Left lung (tissue), 14 donors: ENCODE measurements at places on chromosomes 2 and 18. TPM values are rescaled to one million over a fixed set of nuclear protein-coding genes. Genes with fewer than 3 reads are reported as not detected.

Gene LRP1B
- polyA plus RNA-seq: 1.3 TPM

Gene NCOA1
- 60.1 TPM for polyA plus RNA-seq

Gene NOSTRIN
- polyA plus RNA-seq: 44.6 TPM

Gene UGT1A8
- polyA plus RNA-seq: not detected

Gene DSC2
- polyA plus RNA-seq: 9.7 TPM

Gene ARHGAP15
- 33.6 TPM for polyA plus RNA-seq

Gene RAB27B
- 7.4 TPM for polyA plus RNA-seq

Gene AMER3
- 0.13 TPM for polyA plus RNA-seq

Gene FLACC1
- 4.2 TPM for polyA plus RNA-seq

Gene PIEZO2
- 270 TPM for polyA plus RNA-seq

Gene HOXD11
- polyA plus RNA-seq: 0.25 TPM

Gene HOXD3
- 0.52 TPM for polyA plus RNA-seq

GRCh38 chr2:231568785-231569435, 23.8 kb upstream of the TEX44 start:
- H3K4me1 ChIP-seq: no peaks in the 10 kb centered on the region
- no peak overlapping the region for H3K4me3 ChIP-seq
- no peak overlapping the region for H3K27ac ChIP-seq
- H3K27me3 ChIP-seq: no peaks in the 10 kb centered on the region
- H3K36me3 ChIP-seq: no peaks in the 10 kb centered on the region
- DNase-seq: peak; percentile 17

- H3K27me3 ChIP-seq: peaks cover 6% of the 10 kb centered on the region
- no peaks in the 10 kb centered on the region for H3K4me1 ChIP-seq
- DNase-seq: no peak
- no peak overlapping the region for H3K4me3 ChIP-seq
- H3K27ac ChIP-seq: no peak overlapping the region
Observed at GRCh38 chr18:12422936-12423335, 15.2 kb downstream of the PRELID3A start.

DNA sequence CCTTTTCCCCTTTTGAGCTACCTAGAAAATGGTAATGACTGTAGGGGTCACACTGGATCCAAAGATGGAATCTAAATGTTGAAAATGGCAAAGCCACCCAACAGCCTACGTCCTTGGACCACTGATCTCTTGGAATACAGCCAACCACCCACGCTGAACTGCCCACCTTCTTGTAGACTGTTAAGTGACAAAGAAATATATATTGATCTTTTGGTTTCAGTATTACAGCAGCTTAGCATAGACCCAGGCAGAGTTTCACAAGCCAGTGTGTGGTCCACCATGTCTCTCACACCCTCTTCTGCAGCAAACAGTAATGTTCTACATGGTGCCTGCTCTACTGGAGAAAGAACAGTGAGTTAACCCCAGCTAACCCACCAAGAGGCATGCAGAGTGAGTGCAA, 20.2 kb downstream of the CACNB4 start:
- H3K27me3 ChIP-seq: no peaks in the 10 kb centered on the region
- H3K4me1 ChIP-seq: no peaks in the 10 kb centered on the region
- no peak for DNase-seq

DNA sequence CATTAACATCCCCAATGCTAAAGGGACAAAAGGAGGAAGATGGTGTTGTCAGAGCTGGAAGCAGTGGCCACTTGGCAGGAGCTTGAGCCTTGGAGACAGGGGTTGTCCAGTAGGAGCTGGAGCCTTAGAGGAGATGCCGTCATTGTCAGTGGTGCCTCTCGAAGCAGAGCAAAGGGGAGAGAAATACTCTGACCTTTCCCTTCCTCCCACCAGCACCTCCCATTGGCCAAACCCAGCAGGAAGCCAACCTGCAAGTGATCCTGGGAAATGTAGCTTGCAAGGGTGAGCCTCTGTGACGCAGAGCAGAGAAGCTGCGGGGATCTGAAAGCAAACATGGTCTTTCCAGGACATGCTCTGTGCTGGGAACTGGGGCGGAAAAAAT, 33.7 kb upstream of the MRPL19 start:
- H3K4me1 ChIP-seq: no peaks in the 10 kb centered on the region
- no peak overlapping the region for H3K27ac ChIP-seq
- H3K36me3 ChIP-seq: no peaks in the 10 kb centered on the region
- no peak overlapping the region for H3K4me3 ChIP-seq

DNA sequence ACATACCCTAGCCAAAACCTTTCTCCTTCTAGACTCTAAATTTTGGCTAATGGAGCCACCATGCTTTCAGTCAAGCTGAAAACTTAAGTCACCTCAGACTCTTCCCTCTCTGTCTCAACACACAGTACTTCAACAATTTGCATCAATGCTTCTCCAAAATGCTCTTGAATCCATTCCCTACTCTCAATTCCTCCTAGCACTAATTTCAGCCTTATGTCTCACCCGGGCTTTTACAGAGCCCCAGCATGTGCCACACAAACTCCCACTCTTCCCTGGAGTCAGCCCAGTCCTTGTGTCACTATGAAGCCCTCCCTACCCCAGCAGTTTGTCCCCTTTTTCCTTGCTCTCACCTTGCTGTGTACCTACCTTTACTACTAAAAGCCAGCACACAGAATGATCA, 38.7 kb downstream of the AAK1 start:
- H3K27ac ChIP-seq: no peak overlapping the region
- no peak for DNase-seq
- no peaks in the 10 kb centered on the region for H3K27me3 ChIP-seq
- no peak overlapping the region for H3K4me3 ChIP-seq

GRCh38 chr2:156852681-156853080, 404.8 kb upstream of the GALNT5 start:
- H3K4me1 ChIP-seq: no peaks in the 10 kb centered on the region
- peaks cover 3% of the 10 kb centered on the region for H3K36me3 ChIP-seq
- no peak for DNase-seq
- peak overlapping the region; percentile 49 for H3K27ac ChIP-seq

GRCh38 chr2:102932501-102932900, 170.7 kb downstream of the TMEM182 start:
- no peak overlapping the region for H3K27ac ChIP-seq
- no peaks in the 10 kb centered on the region for H3K27me3 ChIP-seq

GRCh38 chr18:45910405-45911023, 56.6 kb downstream of the EPG5 start:
- H3K4me1 ChIP-seq: no peaks in the 10 kb centered on the region
- H3K27me3 ChIP-seq: no peaks in the 10 kb centered on the region
- DNase-seq: no peak
- no peak overlapping the region for H3K4me3 ChIP-seq
- H3K36me3 ChIP-seq: peaks cover 100% of the 10 kb centered on the region

- H3K36me3 ChIP-seq: no peaks in the 10 kb centered on the region
- H3K27ac ChIP-seq: no peak overlapping the region
- H3K4me3 ChIP-seq: no peak overlapping the region
Observed at GRCh38 chr2:64820901-64821300, 167.2 kb upstream of the SERTAD2 start.

DNA sequence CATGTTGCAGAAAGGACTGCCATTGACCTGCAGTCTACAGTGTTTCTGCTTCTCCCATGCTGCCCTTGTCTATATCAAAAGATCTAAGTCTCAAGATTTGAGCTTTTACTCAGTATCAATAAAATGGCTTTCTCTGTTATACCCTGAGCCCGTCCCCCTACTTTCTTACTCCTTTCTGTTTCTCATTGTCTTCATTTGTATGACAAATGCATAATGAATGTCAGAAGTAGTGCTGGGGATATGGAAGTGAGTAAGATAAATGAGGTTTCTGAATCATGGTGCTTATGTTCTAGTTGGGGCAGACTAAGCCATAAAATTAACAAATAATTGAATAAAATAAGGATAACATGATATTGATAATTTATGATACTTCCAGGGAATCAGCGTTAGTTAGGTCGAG, 128.6 kb downstream of the PARD3B start:
- H3K4me3 ChIP-seq: no peak overlapping the region
- H3K36me3 ChIP-seq: no peaks in the 10 kb centered on the region
- DNase-seq: no peak
- H3K27me3 ChIP-seq: no peaks in the 10 kb centered on the region
- no peak overlapping the region for H3K27ac ChIP-seq

DNA sequence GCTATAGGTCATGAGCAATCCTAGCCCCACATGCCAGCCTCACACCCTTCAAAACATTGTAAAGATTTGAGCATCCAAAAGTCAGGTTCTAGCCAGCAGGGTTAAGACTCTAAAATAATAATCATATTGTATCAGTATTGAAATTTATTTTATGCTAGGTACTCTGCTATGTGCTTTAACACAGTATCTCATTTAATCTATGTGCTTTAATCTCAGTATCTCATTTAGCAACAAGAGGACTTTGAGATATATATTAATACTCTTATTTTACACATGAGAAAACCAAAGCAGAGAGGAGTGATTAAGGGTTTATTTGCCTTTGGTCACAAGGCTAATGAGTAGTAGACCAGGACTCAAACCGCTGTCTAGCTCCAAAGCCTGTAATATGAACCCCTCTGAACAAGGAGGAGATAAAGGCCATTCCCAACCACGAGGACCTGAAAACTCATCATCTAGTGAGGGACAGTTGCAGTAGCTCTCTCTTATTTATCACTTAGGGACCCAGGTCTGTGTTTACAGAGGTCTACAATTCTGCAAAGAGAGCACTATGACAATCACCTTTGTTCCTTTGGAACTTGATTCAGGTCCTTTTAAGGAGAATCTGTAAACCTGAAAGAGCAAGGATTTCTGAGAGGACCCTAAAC, 116.5 kb upstream of the SERTAD2 start:
- no peaks in the 10 kb centered on the region for H3K27me3 ChIP-seq
- peaks cover 5% of the 10 kb centered on the region for H3K4me1 ChIP-seq
- no peaks in the 10 kb centered on the region for H3K36me3 ChIP-seq
- DNase-seq: no peak
- H3K27ac ChIP-seq: no peak overlapping the region
- H3K4me3 ChIP-seq: no peak overlapping the region

- no peak overlapping the region for H3K4me3 ChIP-seq
- H3K27ac ChIP-seq: no peak overlapping the region
- peaks cover 27% of the 10 kb centered on the region for H3K4me1 ChIP-seq
- no peaks in the 10 kb centered on the region for H3K27me3 ChIP-seq
- no peak for DNase-seq
- no peaks in the 10 kb centered on the region for H3K36me3 ChIP-seq
Observed at GRCh38 chr2:54627973-54628372, 95.5 kb upstream of the EML6 start.

DNA sequence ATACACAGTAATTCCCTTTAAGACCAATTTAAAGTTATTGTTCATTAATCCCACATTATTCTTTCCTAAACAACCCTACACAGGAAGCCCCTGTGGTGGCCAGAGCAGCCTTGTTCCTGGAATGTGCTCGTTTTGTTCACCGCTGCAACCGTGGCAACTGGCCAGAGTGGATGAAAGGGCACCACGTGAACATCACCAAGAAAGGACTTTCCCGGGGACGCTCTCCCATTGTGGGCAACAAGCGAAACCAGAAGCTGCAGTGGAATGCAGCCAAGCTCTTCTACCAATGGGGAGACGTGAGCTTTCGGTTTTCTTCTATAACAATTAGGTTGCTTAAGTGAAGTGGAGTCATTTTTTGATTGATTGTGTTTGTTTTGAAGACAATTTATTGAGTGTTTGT, 101.0 kb downstream of the UNC80 start:
- H3K27ac ChIP-seq: no peak overlapping the region
- H3K4me3 ChIP-seq: no peak overlapping the region
- DNase-seq: no peak
- no peaks in the 10 kb centered on the region for H3K4me1 ChIP-seq
- H3K27me3 ChIP-seq: no peaks in the 10 kb centered on the region
- H3K36me3 ChIP-seq: no peaks in the 10 kb centered on the region

DNA sequence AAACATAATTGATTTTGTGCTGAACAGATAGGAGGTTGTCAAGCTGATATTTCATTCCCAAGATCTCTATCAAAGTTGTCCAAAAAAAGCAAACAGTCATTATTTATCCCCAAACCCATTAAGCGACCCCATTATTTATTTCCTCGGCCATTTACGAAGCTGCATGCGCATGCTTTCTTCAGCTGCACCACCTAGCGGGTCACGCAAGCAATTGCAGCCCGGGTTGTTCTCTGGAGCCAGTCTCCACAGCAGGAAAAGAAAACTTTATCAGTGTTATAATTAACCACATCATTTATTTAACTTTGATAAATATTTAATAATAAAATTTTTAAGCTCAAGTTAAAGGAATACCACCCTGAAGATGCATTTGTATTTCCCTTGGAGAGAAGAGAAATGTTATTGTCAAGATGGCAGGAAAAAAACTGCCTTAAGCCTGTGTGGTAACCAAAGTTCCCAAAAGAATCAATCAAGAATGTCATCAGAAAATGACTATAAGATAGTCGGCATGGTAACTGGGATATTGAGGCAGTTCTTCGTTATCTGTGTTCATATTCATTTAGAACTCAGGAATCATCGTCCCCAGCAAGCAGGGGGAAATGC, 304.7 kb downstream of the FBXO15 start:
- no peak overlapping the region for H3K27ac ChIP-seq
- H3K27me3 ChIP-seq: peaks cover 14% of the 10 kb centered on the region
- DNase-seq: no peak
- H3K4me3 ChIP-seq: no peak overlapping the region

DNA sequence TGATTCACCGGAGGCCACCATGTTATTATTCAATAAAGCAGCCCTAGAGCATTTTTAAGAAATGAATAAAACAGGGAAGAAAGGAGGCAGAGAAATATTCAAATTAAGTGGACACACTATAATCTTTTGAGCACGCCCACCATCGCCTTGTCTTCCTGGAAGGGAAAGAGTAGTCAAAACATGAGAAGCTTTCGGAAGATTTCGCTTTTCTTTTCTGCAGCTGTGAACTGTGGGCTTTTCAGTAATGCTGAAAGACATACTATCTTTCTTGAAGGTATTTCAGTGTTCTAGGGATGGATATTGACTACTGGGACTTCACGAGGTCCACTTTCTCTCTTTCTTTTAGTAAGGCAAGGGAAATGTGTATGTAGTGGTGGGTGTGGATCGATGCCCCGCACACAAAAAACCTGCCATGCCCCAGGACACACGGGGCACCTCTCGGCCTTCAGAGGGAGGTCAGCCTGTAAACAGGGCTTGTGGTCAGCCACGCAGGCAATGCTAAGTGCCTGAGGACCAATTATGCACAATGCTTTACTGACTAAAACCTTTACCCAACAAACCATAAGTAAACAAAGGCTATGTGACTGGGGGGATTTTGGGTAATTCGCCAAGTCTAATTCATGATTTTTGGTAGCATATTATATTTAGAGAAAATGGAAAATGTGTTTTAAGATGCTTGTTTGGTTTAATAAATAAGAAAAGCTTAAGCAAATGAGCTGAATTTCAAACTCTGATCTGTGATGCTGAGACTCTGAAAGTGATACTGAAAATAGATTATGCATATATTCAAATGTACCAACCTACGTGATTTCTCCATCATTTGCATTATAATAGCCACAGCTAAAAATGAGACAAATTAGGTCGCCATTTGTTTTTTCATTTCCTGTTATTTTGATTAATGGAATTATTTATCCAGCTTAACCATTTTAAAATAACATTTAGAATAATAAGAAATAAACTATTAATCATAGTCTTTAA, 130.5 kb downstream of the ZNF516 start:
- DNase-seq: no peak
- no peaks in the 10 kb centered on the region for H3K4me1 ChIP-seq
